ENCODE measurements at places on chromosomes 11 and 22. TPM values are rescaled to one million over a fixed set of nuclear protein-coding genes. Genes with fewer than 3 reads are reported as not detected.

OR4C5 gene
- total RNA-seq, result not detected

PATE2 gene
- not detected for total RNA-seq

MUC6 gene
- not detected for total RNA-seq

OR4C45 gene
- not detected for total RNA-seq

DNA sequence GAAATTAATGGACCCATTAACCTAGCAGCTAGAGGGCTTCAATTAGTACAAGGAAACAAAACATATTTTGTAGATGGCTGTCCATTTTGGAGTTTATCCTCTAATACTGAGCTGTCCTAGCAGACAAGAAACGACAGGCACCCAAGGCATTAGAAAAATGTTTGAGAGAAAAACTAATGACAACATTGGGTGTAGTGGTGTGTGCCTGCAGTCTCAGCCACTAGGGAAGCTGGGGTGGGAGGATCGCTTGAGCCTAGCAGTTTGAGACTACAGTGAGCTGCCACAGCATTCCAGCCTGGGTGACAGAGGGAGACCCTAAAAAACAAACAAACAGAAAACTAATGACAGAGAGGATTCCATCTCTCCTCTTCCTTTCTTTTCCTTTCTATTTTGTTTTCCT, 1.5 kb downstream of the A4GALT start:
- DNase-seq, result peak; percentile 50

GRCh38 chr11:64037027-64037634, 1.4 kb downstream of the FLRT1 start:
- DNase-seq, result no peak

DNA sequence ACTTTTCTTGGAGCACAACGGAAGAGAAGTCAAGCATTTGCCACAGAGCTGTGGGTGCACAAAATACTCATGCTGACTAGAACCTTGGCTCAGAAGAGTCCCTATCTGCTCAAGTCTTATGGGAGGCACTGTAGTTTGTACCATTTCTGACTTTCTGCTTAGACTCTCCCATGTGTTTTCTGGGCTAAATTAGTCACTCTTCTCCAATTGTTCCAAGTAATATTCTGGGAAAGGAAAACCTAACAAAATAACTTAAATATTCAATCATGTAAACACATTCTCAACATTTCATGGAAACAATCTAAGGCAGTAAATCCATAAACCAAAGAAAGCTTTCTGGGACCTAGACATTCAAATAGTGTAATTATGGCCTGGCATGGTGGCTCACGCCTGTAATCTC, 220.7 kb downstream of the SWAP70 start:
- DNase-seq, result no peak

DNA sequence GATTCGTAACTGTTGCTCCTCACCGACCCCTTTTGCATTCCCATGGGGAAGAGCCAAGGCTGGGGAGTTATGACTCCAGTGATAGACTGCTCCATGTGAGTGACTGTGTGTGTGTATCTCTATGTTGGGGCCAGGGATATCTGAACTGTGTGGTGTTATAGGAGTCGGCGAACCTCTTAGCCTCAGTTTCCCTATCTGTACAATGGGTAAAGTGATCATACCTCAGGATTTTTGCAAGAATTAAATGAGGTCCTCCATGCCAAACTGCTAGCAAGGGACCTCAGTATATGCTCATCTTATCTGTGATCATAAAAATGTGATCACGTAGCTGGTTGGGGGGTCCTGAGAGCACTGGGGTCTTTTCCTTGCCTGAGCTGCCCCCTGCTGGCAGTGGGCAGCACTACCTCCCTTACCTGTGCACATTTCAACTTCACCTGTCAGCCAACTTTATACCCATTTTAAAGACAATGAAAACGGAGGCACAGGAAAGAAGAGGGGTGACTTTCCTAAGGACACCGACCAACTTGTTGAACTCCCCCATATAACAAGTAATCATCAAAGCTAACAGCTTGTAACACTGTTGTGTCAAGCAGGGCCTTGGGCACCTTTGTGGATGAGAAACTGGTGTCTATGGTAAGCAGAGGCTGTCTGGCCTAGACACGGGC, 1.4 kb upstream of the DPP3 start:
- peak; percentile 46 for DNase-seq

- DNase-seq, result no peak
These were observed 2.3 kb upstream of the IRF7 start for GRCh38 chr11:617912-618682.

- DNase-seq, result no peak
These were observed 33.2 kb upstream of the FBLN1 start for GRCh38 chr22:45469281-45470073.

DNA sequence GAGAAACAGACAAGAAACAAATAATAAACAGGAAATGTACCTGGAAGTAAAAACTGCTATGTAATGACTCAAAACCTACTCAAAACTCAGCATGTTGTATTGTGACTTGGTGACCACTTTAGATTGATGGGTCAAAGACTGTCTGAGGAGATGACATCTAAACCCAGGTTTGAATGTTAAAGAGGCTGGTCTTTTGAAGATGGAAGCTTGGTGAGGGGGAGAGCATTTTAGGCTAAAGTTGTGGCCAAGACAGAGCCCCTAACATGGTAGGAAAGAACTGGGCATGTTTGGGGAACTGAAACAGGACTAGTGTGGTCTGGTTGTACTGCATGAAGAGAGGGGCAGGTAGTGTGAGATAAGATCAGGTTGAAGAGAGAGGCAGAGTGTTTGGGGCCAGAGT, 85.3 kb upstream of the MYO18B start:
- DNase-seq, result no peak

DNA sequence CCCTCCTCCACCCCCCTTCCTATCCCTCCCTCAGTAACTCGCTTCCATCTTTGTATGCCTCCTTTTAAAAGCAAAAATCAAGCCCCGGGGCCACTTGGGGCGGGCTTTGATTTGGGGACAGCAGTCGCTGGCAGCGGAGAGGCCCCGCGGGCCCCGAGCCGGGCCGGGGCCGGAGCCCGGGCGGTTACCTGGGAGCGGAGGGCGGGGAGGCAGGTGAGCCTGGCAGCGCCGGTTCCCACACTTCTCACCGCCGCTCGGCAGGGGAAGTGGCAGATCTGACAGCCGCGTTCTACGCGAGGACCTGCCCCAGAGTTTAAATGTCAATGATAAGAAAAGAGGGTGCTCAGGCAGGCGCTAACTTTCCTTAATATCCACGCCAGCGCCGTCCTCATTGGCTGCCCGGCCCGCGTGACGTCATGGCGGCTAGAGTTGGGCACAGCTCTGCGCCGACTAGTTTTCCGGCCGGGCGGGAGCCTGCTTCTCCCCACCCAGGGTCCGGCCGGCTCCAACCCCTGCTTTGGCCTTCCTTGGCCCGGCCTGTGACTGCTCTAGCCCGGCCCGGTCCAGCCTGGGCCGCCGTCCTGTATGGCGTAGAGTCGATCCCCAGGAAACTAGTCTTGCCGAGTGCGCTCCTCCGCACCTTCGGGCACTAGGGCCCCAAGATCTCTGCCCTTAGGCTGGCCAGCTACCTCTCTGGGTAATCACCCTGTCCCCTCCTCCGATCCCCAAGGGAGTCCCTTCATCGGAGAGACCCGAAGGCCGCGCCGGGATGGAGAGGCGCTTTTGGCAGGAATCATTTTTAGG, 6.7 kb upstream of the PAX6 start:
- no peak for DNase-seq

GRCh38 chr11:16912692-16913111, 101.5 kb downstream of the PLEKHA7 start:
- no peak for DNase-seq

All from lung microvascular endothelial cell (primary cell).